ENCODE measurements at places on chromosomes 1 and 21.

- DNase-seq = no peak
These were observed 12.7 kb downstream of the CD58 start for GRCh38 chr1:116558140-116558549.

- no peak for DNase-seq
These were observed 24.5 kb upstream of the SLC9A1 start for GRCh38 chr1:27179379-27179778.

GRCh38 chr1:116868385-116868784, 41.3 kb upstream of the PTGFRN start:
- no peak for DNase-seq

DNA sequence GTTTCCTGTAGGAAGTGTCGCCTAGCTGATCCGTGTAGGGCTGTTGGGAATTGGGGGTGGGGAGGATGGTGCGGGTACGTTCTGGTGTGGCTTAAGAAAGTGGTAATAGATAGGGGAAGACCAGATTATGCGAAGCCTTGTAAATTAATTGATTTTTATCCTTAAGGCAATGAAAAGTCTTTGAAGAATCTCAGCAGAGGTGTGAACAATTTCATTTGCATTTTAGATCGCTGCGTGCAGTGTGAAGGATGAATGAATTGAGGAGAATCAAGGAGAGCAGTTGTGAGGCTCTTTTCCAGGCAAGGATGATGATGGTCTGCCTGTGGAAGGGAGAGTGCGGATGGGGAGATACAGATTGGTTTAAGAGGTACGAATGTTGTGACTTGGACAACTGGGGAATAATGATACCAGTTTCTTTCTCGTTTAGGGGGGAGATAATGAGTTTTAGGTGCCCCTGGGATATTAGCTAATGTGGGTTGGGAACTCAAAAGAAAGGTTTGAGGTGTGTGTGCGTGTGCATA, 813 bp upstream of the DEDD start:
- DNase-seq = no peak

DNA sequence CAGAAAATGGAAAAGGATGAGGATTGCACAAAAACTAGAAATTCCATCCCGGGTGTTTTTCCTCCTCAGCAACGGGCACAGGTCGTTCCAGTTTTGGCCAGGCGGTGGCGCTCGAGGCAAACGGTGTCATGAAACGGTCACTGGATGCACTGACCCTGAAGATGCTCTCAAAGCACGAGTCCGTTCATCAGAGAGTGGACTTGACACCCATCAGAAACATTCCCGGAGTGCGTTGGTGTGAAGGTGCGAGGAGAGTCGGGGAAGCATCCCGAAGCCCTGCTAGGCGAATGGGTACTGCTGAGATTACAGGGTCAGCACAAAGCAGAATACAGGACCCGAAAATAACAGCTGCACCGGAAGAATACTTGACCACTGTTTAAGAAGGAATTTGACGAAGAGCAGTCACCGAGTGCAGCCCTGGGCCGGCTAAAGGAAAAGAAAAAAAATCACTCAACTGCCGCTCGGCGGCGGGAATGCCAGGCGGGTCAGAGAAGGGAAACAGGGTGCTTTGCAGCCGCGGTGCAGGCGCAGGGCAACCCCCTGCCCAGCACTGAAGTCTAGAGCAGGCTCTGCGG, 71.7 kb upstream of the ETS2 start:
- peak; percentile 62 for DNase-seq

DNA sequence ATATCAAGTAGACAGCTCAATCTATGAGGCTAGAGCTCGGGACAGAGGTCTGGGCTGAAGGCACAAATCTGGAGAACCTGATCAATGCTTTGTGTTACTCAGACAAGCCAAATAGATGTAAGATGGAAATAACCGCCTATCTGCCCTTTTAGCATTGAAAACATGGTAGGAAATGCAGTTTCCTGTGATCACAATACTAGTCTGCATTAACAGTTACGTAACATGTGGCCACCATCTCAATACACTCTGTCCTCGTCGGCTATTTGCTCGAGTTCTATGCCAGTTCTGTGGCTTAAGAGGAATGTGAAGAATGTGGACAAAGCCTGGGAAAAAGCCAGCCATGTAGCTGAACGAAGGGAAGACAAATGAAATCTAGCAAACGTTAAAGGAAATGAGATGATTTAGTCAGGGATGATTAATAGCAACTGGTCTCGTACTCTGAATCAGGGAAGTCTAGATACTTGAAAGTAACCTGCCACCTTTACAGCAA, 73.3 kb downstream of the HSF2BP start:
- no peak for DNase-seq

GRCh38 chr1:46218443-46218842, 15.3 kb downstream of the LURAP1 start:
- no peak for DNase-seq

DNA sequence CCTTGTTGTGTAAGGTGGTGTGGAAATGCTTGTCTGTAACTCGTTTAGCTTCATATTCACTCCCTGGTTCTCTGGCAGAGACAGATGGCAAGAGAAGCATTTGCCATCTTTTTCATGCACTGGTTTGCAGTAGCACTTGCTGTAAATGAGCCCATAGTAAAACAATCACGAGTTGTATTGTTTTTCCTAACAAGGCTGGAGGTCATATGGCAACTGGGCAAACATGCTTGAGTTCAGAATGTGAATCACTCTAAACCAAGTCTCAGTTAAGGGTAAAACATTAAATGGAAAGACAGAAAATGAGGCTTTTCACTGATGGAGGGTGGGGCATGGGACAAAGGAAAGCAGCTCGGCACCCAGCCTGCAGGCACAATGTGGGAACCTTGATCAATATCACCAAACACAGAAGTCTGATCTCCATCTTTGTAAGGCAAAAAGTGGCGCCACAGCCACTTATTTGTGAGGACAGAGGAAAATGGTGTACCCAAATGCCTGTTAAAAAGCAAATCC, 26.5 kb upstream of the LPAR3 start:
- no peak for DNase-seq

All from stimulated activated CD8-positive, alpha-beta memory T cell treated with anti-CD3 and anti-CD28 coated beads, Interleukin-12 subunit alpha, Interleukin-12 subunit beta, amount 100 ng/mL, for 1 hour (primary cell).